ENCODE measurements at places on chromosomes 4 and X.

- H3K27ac ChIP-seq = peak overlapping the region; percentile 1
- no peaks in the 10 kb centered on the region for H3K36me3 ChIP-seq
- H3K4me3 ChIP-seq = peak overlapping the region; percentile 53
- H3K27me3 ChIP-seq = no peaks in the 10 kb centered on the region
- H3K4me1 ChIP-seq = no peaks in the 10 kb centered on the region
- DNase-seq = peak; percentile 68
Observed at GRCh38 chrX:87900320-87900908, 382.8 kb downstream of the KLHL4 start.

- peak; percentile 39 for DNase-seq
- no peak overlapping the region for H3K27ac ChIP-seq
- no peaks in the 10 kb centered on the region for H3K4me1 ChIP-seq
- H3K27me3 ChIP-seq = no peaks in the 10 kb centered on the region
- H3K36me3 ChIP-seq = no peaks in the 10 kb centered on the region
Observed at GRCh38 chr4:95165926-95166524, 382.7 kb downstream of the UNC5C start.

- H3K27me3 ChIP-seq = no peaks in the 10 kb centered on the region
- no peak overlapping the region for H3K4me3 ChIP-seq
- H3K4me1 ChIP-seq = peaks cover 3% of the 10 kb centered on the region
- no peak overlapping the region for H3K27ac ChIP-seq
Observed at GRCh38 chr4:4666693-4667621, 125.1 kb upstream of the STX18 start.

- H3K36me3 ChIP-seq = no peaks in the 10 kb centered on the region
- no peaks in the 10 kb centered on the region for H3K4me1 ChIP-seq
- H3K4me3 ChIP-seq = no peak overlapping the region
- no peak for DNase-seq
Observed at GRCh38 chr4:102715057-102715456, 45.7 kb downstream of the MANBA start.

GRCh38 chr4:142984871-142985585 is 138.9 kb upstream of the INPP4B start:
- no peak for DNase-seq
- no peak overlapping the region for H3K4me3 ChIP-seq
- no peaks in the 10 kb centered on the region for H3K36me3 ChIP-seq
- H3K27me3 ChIP-seq = no peaks in the 10 kb centered on the region

DNA sequence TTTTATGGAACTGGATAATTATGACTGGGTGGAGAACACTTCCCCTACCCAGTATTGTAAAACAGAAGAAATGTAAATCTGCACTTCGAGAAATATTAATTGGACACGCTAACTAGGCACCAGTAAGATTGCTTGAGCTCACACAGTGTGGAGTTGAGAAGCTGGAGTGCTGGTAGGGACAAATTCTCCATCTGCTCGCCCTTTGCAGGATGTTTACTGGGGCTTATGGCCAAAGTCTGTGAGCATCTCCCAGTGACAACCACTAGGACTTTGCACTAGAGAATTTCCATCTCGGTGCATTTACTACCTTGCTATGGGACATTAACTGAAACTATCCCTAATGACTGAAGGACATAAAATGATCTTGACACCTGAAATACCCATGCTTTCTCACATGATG is 33.7 kb upstream of the GPR34 start:
- peaks cover 2% of the 10 kb centered on the region for H3K36me3 ChIP-seq
- no peaks in the 10 kb centered on the region for H3K4me1 ChIP-seq
- no peaks in the 10 kb centered on the region for H3K27me3 ChIP-seq

DNA sequence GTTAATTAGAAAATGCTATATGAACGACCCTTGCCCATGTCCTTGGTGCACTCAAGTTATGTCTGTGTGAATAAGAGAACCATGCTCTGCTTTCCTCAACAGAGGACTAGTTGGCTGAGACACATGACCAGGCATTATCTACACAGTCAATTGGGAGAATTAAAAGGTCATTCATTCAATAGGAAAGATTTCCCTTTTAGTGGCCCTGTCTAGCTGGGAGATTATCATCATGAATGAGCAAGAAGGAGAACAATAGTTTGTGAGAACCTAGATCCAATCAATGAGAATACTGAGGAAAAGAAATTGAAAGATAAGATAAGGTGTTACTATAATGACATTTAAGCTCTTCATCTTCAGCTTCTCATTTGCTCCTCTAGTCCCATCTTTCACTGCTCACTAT is 1033.4 kb upstream of the LCORL start:
- DNase-seq = no peak
- no peaks in the 10 kb centered on the region for H3K27me3 ChIP-seq
- H3K4me1 ChIP-seq = no peaks in the 10 kb centered on the region
- no peak overlapping the region for H3K27ac ChIP-seq

- H3K27me3 ChIP-seq = no peaks in the 10 kb centered on the region
- no peaks in the 10 kb centered on the region for H3K36me3 ChIP-seq
- H3K27ac ChIP-seq = no peak overlapping the region
- no peak for DNase-seq
Observed at GRCh38 chr4:99324979-99325378, 3.8 kb upstream of the ADH1B start.

DNA sequence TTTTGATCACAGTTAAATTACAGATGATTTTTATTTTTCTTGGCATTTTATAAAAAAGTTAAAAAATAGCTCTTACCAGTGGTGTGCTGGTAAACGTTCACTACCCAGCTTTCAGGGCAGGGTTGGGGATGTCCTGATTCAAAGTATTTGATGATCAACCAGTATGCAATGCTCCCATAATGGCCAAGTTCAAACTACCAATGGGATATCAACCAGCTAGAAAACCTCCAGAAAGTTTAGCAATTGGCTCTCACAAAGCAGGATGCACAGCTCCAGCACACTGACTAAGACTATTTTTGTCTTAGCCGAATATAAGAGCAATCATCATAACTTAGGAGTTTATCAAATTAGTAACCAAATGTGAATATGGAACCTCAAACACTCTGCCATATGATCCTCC is 108.0 kb upstream of the PDE5A start:
- H3K27me3 ChIP-seq = no peaks in the 10 kb centered on the region
- H3K4me3 ChIP-seq = no peak overlapping the region
- peaks cover 10% of the 10 kb centered on the region for H3K4me1 ChIP-seq
- no peak overlapping the region for H3K27ac ChIP-seq
- H3K36me3 ChIP-seq = no peaks in the 10 kb centered on the region
- no peak for DNase-seq

GRCh38 chr4:6719611-6720179 is 3.7 kb downstream of the BLOC1S4 start:
- H3K36me3 ChIP-seq = no peaks in the 10 kb centered on the region
- H3K27me3 ChIP-seq = no peaks in the 10 kb centered on the region
- no peak overlapping the region for H3K4me3 ChIP-seq

- no peak overlapping the region for H3K4me3 ChIP-seq
- no peaks in the 10 kb centered on the region for H3K36me3 ChIP-seq
- H3K4me1 ChIP-seq = peaks cover 23% of the 10 kb centered on the region
- H3K27me3 ChIP-seq = no peaks in the 10 kb centered on the region
Observed at GRCh38 chr4:38149997-38150671, 189.9 kb downstream of the PTTG2 start.

GRCh38 chrX:40266490-40267333 is 169.0 kb upstream of the BCOR start:
- peak; percentile 77 for DNase-seq
- H3K4me3 ChIP-seq = peak overlapping the region; percentile 53

DNA sequence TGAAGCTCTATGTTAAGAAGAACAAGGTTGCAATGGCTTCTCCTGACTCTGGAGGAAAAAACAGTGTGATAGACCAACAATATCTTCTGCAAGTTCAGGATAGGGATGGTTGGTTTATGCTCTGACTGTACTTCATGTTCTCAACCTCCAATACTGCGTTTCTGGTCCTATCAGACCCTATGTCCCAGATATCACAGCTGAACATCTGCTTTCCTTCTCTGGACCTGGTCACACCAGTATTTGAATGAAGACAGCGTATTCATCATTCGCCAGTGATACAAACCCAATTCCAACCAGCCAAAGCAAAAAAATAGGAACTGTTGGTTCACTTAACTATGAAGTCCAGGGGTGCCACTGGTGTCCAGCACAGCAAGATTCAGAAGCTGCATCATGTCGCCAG is 124.5 kb upstream of the KLF3 start:
- H3K27ac ChIP-seq = no peak overlapping the region
- H3K4me3 ChIP-seq = no peak overlapping the region
- H3K4me1 ChIP-seq = no peaks in the 10 kb centered on the region
- H3K27me3 ChIP-seq = no peaks in the 10 kb centered on the region

- no peaks in the 10 kb centered on the region for H3K4me1 ChIP-seq
- H3K4me3 ChIP-seq = no peak overlapping the region
- no peak overlapping the region for H3K27ac ChIP-seq
Observed at GRCh38 chrX:132369617-132370326, 119.1 kb downstream of the MBNL3 start.

DNA sequence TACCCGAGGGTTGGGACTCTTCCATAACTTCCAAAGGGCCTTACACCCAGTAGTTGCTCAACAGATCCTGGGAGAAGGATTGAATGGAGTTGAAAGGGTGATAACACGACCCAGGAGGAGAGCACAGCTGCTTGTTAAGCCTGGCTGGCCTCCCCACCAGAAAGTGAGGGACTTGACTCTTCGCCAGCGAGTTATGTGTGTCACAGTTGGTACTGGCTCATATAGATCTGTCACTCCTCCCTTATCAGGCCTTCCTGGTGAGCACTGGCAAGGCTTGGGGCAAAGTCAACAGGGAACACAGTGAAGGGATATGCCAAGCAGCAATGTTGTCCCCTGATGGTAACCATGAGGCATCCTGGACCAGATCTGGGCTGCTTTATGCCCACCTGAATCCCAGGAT is 35.8 kb downstream of the APLN start:
- H3K27me3 ChIP-seq = no peaks in the 10 kb centered on the region
- H3K4me3 ChIP-seq = no peak overlapping the region
- H3K4me1 ChIP-seq = no peaks in the 10 kb centered on the region
- H3K36me3 ChIP-seq = no peaks in the 10 kb centered on the region
- DNase-seq = no peak
- H3K27ac ChIP-seq = no peak overlapping the region

GRCh38 chrX:23937100-23937499 is 29.3 kb downstream of the CXorf58 start:
- H3K27ac ChIP-seq = no peak overlapping the region
- H3K36me3 ChIP-seq = no peaks in the 10 kb centered on the region
- H3K27me3 ChIP-seq = no peaks in the 10 kb centered on the region
- DNase-seq = peak; percentile 45

- H3K4me1 ChIP-seq = no peaks in the 10 kb centered on the region
- H3K36me3 ChIP-seq = no peaks in the 10 kb centered on the region
- no peak overlapping the region for H3K4me3 ChIP-seq
- no peaks in the 10 kb centered on the region for H3K27me3 ChIP-seq
Observed at GRCh38 chr4:22356987-22357596, 158.8 kb downstream of the ADGRA3 start.

DNA sequence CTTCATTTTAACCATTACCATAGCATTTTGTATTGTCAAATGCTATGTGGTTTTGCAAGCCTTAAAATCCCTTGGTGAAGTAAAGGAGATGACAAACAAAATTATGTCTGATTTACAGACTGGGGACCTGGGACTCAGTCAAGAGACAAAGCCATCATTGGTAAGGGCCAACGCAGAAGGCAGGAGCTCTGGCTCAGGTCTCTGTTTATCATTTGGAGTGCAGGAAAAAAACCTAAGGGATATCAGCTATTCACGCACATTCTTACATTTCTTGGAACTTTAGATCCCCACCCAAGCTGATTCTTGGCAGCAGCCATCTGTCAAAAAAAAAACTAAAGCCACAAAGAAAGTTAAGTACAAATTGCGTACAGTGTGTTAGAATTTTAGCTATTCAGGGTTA is 731.9 kb downstream of the STPG2 start:
- no peaks in the 10 kb centered on the region for H3K27me3 ChIP-seq
- no peak overlapping the region for H3K4me3 ChIP-seq
- H3K36me3 ChIP-seq = no peaks in the 10 kb centered on the region
- no peaks in the 10 kb centered on the region for H3K4me1 ChIP-seq

DNA sequence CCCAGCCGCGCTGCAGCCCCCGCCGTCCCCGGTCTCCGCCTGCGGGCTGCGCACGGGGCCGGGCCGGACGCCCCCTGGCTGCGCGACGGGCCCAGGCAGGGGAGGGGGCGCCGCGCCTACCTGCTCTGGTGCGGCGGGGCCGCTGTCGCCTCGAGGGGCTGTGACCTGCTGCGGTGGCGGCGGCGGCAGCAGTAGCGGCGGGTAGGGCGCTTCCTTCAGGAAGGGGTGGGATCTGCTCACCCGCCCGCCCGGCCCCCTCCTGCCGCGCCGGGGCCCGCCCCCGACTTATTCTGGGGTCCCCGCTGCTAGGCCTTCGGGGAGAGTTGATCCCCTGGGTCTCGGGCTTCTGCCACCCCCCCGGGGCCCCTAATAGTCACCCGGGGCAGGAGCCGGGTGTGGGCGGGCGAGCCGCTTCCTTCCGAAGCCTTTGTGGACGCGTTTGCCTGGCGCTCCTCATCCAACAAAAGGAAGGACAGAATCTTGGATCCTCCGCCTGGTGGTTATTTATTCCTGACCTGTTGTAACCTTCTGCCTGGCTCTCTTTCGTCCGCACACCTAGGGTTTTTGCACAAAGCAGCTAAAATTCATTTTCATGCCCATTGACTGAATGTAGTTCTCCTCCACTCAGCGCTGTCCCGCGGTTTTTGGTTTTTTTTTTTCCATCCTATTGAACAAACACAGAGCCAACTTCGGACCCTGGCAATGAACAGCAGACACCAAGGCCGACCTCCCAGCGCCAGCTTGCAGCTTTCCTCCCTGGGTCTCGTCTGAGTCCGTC is at the start of gene TMEM150C:
Gene TMEM150C (minus strand): TSS at position 203 of the 778 bp plus-strand sequence. CDS start 57,331 bp downstream, outside the sequence.
- 0 out of 2 replicates have a peak, but pooled peaks cover 2% of the 10 kb centered on the region for H3K4me1 ChIP-seq
- H3K36me3 ChIP-seq = no peaks in the 10 kb centered on the region
- peak within 1 kb of the TSS; percentile 63 for H3K4me3 ChIP-seq
- DNase-seq = peak; percentile 49
- peaks cover 6% of the 10 kb centered on the region for H3K27me3 ChIP-seq
- H3K27ac ChIP-seq = no peak within 1 kb of the TSS

DNA sequence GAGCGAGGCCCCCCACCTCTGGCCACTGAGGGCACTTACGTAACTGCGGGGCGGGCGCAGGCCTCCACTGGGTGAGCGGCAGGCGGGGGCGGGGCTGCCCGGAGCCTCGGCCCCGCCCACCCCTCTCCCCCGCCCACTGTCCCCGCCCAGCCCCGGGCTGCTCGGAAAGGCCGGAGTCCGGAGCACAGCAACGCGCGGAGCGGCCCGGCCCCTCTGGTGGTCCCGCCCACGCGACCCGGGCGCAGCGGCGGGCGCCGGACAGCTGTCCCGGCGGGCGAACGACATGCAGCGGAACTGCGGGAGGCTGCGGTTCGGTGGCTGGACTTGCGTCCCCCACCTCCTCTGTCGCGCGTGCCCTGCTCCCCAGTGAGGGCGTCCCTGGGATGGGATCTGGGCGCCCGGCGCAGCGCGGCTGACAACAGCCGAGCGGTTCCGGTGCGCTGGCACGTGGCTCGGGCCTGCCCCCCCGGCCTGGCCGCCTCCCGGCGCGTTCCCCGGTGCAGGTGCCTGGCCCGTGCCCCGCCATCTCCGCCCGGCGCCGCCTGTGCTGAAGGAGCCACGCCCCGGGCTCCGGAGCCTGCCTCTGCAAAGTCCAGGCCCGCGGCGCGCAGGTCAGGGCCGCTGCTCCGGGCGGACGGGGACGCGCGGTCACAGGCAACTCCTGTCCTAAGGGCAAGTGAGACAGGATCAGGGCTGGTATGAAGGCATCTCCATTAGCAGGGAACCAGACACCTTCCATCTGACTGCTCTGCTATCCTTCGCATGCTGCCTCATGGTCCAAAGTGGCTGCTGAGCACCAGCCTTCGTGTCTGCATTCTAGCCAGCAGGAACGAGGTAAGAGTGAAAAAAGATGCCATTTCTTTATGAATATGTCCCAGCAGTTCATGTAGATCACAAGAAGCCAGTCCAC is 21.8 kb upstream of the JAKMIP1 start:
- H3K4me1 ChIP-seq = no peaks in the 10 kb centered on the region
- DNase-seq = no peak
- H3K27ac ChIP-seq = no peak overlapping the region
- no peaks in the 10 kb centered on the region for H3K27me3 ChIP-seq

Measured in SJCRH30 (cell line).